ENCODE measurements at places on chromosomes 7 and 10.

GRCh38 chr10:69644658-69645295 lies 14.7 kb downstream of the FAM241B start:
- peak; percentile 81 for DNase-seq

- DNase-seq, result no peak
Observed at GRCh38 chr10:92830478-92831389, 17.6 kb upstream of the EXOC6 start.

DNA sequence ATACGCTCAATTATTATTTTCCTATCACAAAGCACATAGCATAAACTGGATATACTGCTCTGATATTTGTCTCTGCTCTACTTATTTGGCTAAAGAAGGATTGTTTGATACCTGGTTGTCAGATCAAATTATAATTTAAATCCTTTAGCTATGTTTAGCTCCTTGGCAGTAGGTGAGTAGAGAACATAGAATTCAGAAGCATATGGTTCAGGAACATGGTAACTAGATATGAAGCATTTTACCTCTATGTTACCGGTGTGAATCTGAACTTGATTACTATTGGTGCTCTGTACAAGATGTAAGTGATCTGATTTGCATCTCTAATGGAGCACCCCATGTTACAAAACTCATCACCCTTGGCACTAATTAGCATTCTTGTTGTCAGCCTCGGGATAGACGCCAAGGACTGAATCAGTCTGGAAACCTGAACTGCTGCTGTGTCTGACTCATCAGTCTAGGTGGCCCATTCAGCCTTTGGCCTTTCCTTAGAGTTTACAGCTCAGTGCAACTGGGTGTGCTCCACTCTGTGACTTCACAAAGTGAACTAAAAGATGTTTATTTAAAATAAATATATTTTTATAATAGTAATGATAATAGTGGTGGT lies 12.3 kb upstream of the MYPN start:
- peak; percentile 35 for DNase-seq

- no peak for DNase-seq
Observed at GRCh38 chr10:110368556-110368955, 63.8 kb upstream of the SMNDC1 start.

DNA sequence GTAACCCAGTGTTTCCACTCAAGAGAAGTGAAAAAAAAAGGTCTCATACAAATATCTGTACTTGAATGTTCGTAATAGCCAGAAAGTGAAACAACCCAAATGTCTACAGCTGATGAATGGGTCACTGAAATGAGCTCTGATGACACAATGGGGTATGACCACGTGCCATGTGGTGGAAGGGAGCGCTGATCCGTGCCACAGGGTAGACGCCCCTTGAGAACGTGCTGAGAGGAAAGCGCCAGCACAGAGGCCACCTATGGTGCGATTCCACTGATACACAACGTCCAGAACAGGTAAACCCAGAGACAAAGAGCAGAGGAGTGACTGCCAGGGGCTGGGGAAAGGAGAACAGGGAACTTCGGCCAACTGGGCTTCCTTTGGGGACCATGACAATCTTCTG lies 50.3 kb downstream of the MAD1L1 start:
- no peak for DNase-seq

- no peak for DNase-seq
Observed at GRCh38 chr7:90804370-90804769, 208.2 kb downstream of the CDK14 start.

DNA sequence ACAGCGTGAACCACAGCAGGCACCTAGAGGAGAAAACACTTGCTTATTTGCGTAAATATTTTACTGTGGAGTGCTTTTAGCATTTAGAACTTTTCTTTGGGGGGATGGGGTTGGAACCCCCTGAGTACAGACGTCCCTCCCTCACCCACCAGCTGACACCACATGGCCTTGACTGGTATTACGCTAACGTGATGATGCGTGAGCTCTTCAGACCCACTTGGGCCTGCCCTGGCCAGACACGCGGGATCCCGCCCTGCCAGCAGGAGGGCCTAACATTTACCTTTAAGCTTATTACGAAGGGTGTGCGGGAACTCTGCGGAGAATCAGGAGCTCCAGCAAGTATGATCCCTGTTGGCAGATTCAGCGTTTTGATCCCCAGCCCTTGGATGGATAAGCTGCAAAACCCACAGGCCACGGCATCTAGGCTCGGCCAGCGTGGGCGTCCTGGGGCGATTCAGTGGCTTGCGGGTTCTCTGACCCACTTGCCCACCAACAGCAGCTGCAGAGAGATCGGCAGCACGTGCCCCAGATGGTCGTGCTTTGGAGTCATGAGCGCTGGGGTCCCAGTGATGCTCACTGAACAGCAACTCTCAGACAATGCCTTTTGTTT lies 545.5 kb upstream of the FOXK1 start:
- peak; percentile 42 for DNase-seq

DNA sequence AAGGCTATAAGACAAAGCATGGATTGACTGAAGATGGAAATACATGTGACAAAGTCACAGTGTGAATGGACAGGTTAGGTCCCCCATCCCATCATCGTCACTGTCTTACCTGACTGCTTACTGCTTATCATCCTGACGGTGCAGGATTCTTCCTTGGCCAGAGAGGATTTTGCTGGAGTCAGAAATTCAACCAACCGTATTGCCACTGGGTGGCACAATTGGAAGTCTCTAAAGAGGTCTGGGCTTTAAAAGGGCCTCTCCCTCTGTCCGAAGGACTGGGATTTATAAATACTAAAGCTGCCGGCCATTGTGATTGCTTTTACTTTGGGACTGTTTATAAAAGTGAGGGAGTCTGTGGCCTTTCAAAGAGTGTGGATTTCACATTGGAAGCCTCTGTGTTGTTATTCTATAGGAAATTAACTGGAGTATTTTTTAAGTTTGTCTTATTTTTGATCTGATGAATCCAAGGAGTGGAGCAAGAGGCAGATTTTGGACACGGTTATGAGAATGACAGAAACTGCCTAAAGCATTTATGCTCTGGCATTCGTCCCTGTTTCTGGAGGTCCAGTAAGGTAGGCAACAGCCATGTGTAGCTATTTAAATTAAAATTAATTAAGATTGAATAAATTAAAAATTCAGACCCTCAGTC lies 113.3 kb upstream of the CREB5 start:
- DNase-seq, result peak; percentile 69

GRCh38 chr7:107208024-107208521 lies 39.3 kb downstream of the HBP1 start:
- DNase-seq, result no peak

- DNase-seq, result no peak
Observed at GRCh38 chr10:93475871-93476270, 6.3 kb downstream of the MYOF start.

DNA sequence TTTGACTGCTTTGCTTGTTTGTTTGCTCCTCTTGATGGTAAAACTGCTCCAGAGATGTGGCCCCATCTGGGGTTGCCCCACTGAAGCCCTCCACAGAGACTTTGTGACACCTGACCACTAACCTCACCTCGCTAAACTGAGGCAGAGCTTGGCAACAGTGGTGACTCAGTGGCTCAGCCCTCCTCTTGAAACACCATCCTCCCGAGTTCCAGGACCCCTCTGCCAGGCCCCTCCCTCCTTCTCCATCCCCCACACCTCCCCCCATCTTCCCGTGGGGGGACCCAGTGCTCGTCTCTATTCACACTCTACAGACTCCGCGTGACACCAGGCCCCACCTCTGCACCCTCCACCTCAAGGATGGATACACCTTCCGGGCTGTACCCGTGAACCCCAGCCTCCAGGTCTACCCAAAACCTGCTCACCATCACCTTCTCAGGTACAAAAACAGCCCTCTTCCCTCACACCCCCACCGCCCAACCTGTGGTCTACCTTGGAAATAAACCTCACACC lies 19.0 kb upstream of the RET start:
- DNase-seq, result no peak

- no peak for DNase-seq
Observed at GRCh38 chr10:82037076-82037475, 162.1 kb downstream of the NRG3 start.

DNA sequence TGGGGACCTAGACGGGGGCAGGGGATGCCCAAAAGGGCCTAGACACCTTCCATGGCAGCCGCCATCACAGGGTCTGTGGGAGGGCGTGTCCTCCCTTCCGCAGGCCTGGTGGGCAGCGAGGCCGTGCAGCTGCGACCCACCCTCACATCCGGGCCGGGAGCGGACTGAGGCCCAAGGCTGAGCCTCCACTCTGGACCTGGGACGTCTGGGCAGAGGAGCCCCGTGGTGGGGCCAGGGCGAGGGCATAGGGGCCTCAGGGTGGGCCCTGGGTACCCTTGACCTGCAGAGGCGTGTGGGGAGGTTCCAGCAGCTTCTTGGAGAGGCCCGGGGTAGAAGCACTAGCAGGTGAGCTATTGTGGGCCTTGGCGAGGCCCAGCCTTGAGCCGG lies 49.2 kb downstream of the PWWP2B start:
- no peak for DNase-seq

GRCh38 chr7:69739190-69739589 lies 140.9 kb downstream of the AUTS2 start:
- DNase-seq, result no peak

- no peak for DNase-seq
Observed at GRCh38 chr10:31304291-31304970, 14.6 kb upstream of the ZEB1 start.

- no peak for DNase-seq
Observed at GRCh38 chr7:22173685-22174573, 183.0 kb downstream of the RAPGEF5 start.
